GM23248 (cell line): ENCODE measurements at places on chromosomes 16 and 17. TPM values are rescaled to one million over a fixed set of nuclear protein-coding genes. Genes with fewer than 3 reads are reported as not detected.

Gene DPEP2NB
- total RNA-seq = not detected in 2 replicates

Gene QRICH2
- total RNA-seq = 3.7 and 4.0 TPM in 2 replicates

DNA sequence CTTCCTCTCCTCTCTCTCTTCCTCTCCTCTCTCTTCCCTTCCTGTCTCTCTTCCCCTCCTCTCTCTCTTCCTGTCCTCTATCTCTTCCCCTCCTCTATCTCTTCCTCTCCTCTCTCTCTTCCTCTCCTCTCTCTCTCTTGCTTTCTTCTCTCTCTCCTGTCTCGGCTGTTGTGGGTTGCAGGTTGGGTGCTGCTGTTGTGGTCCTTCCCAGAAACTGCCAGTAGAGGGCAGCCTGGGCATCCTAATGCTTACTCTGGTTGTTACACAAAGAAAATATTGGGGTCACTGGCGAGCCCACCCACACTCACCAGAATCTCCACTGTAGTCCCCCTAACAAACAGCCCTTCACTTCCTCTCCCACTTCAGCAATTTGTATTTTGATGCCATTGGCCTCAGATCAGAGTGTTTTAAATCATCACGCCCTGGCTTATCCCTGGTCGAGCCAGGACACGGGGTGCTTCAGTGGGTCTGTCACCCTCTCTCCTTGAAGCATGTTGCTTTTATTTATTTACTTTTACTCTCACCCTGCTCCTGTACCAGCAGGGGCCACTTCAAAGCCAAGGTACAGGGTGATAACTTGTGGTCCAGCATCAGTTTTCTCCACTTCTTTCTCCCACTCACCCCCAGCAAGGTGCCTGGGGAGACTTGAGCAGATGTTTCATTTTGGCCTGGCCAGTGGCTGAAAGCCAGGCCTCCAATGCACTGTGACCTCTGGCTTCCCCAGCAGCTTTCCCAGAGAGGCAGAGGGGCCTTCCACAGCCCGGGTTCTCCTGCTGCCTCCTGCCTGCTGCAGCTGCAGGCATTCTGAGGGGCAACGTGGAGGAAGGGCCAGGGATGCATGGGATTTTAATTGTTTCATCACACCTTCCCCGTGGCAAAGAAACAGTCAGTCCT, 4.7 kb upstream of the MMP15 start:
- DNase-seq = peak; percentile 58

DNA sequence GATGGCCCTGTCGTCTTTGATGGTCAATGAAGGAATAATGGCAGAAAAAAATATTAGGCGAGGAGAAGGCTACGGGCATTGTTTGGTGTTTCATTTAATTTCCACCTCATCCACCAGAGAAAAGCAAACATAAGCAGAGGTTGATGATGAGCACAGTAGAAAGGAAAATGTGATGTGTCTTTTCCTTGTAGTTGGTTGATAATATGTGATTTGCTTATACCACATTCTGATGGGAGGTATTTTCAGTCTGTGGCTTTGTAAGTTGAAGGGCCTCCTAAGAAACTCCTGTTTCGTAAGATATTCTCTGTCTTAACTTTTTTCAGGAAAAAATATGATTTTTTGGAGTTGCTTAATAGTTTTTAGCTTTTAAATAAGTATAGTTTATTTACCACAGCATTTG, 215.7 kb downstream of the PRKCA start:
- peak; percentile 9 for DNase-seq

GRCh38 chr17:32341141-32341856, 674 bp downstream of the C17orf75 start:
- DNase-seq = peak; percentile 49

DNA sequence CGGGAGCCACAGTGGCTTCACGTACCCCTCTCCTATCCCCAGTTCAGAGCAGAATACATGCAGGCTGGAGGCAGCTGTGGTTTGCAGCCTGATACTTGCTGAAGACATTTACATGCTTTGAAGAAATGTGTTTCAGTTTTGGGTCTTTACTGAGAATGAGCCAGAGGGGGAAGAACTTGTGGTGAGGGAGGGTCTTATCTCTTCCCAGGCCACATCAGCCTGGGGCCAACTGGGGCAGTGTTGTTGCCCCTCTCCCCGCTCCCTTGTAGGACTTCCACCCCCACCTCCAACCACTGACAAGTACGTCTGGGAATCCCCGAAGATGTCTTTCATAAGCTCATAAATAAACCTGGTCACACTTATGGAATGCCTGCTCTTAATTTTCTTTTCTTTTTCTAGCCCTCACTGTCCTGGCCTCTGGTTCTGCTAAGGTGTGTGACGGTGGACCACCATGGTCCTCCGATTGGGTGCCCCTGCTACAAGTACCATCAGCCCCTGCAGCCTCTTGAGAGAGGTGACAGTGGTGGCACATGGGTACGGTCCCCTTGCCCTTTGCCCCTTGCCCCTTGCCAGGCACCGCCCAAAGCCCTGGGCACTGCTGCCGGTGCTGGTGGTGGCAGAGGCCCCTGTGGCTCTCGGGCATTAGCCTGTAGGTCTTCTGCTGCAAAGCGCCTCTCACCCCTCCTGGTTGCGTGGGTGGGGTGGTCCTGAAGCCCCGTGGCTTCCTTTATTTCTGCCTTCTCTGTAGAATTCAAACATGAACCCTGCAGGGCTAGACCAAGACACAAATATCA, 144.8 kb upstream of the RPH3AL start:
- peak; percentile 70 for DNase-seq
